ENCODE measurements at places on chromosomes 12 and 14.

DNA sequence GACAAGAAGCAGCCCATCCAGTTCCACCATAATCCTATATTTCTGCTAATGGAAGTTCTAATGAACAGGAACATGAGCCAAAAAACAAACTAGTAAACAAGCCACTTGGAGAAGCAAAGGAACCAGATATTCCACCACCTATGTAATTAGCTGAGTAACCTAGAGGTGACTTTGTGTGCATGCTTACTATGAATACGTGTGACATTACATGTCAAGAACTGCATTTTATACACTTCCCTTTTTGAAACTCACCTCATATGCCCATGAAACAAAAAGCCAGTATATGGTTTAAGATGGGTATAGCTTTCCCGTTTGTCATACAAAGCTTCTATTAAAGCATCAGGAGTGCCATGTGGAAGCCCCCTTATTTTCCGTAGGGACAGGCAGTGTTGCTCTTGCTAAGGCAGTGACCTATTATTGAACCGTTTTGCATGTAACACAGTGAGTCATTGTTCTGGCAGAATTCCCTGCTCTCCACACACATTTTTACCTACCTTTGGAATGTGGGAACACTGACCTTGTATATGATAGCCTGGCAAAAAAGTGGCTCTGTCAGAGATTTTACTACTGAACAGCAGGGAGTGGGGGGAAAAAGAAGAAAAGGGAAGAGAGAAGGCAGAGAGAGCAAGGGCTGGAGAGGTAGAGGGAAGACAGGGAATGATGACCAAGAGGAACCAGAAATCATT, 34.8 kb upstream of the FRMD6 start:
- no peak for DNase-seq

GRCh38 chr12:43126652-43127375, 425.2 kb downstream of the ADAMTS20 start:
- DNase-seq, result no peak

DNA sequence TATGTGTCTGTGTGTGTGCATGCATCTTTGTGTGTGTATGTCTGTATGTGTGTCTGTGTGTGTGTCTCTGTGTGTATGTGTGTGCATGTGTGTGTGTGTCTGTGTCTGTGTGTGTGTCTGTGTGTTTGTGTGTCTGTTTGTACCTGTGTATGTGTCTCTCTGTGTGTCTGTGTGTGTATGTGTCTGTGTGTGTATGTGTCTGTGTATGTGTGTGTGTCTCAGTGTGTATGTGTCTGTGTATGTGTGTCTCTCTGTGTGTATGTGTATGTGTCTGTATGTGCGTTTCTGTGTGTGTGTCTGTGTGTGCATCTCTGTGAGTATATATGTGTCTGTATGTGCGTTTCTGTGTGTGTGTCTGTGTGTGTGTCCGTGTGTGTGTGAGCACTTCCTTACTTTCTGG, 39.6 kb upstream of the SMOC1 start:
- DNase-seq, result no peak

GRCh38 chr12:121241156-121241970, 31.4 kb downstream of the P2RX4 start:
- no peak for DNase-seq

DNA sequence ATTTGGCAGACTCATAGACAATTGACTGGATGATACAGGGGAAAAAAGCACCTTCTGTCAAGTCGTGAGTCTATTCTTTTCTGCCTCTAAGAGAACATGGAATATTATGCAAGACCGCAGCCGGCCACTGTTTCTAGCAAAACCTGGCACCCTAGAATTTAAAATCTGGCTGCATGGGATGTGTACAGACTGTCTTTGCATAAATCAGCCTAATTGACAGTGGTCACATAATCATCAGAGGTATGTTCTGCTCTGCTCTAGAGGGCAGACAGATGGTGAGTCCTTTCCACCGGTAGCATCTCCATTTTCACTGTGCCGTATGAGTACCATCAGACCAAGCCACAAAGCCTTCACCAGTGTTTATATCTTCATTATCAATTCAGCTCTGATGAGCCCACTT, 80.6 kb downstream of the KCNK10 start:
- no peak for DNase-seq

DNA sequence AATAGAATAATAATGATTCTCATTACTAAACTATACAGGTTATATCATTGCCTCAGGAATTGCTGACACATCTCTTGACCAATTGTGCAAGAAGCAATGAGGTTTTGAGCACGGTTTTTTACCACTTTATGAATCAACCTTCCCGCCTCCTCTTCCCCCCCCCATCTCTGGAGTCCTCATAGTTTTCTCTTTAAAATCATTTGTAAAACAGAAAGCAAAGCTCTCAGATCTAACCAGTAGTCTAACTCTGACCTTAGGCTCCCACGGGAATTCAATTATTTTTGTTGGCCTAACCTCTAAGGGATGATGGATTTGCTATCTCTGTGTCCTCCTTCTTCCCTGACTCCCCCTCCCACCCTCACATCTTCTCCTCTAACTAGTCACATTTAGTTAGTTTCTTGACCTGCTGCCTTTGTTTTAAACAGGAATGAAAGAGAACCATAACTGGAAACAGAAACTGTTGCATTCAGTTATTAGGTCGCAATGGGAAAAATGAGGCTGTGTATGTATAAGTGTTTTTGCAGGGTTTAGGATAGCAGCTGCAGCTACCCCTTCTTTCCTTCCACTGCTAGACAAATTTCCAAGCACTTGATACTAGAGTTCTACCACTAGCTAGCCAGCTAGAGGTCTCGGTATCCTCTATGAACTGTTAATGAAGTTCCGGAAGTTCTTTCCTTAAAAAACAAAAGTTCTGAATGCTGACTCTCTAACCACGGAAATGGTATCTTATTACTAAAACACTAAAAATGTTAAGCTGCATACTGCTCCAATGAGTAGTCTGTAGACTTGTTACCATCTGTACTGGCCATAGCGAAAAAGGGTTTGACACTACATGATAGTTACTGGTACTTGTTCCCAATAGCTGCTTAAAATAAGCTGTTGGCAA, 65.4 kb downstream of the TAOK3 start:
- DNase-seq, result no peak

DNA sequence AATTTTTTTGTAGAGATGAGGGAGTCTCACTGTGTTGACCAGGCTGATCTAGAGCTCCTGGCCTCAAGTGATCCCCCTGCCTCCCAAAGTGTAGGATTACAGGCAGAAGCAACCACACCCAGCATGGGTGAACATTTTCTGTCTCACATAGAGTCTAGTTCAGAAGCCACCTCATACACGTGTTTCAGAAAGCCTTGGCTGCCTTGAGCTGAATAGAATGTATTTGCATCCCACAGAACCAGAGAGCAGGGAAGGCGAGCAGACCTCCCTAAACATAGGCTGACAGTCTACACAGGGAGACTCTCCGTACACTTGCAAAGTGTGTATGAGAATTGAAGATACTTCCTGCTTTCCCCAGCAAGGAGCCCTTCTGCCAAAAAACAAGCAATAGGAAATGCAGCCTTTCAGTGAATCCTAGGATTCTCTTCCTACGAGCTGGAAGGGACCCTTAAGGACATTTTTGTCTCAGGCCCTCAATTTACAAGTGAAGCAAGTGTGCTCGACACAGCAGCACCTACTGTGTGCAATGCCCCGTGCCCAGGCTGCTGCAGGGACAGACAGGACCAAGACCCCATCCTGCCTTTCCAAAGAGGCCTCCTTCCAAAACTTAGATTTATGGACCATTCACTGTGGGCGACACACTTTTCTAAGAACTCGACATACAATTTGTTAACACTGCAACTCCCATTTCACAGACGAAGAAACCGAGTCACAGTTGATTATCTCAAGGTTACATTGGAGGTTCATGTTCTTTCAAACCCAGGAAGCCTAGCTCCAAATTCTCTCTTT, 11.2 kb downstream of the NUAK1 start:
- DNase-seq, result no peak

DNA sequence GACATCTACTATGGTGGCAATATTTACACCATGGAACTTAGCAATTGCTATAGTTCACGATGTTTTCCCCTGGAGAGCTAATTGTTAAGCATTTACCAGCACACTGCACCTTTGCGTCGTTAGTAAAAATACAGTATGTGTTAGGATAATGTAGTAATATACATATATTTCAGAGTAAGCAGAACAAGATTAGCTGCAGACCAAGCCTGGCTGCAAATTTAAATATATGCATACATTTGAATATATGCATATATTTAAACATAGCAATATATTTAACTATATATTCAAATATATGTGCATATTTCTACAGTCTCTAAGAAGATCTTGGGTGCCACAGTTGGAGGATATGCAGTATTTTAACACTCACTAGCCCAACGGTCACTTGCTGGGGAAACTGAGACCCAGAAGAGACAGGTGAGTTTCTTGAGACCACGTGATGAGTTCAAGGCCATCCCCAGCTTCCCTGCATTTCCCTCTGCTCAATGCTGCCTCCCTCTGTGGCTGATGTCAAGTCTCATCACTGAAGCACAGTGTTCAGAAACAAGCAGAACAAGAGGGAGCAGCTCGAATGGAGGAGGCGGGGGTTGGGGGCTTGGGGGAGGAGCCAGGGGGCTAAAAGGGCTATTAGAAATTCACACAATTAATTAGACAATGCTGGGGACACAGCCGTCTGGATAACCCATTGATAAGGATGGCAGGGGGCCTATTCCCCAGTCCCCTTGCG, 708.0 kb downstream of the MED13L start:
- DNase-seq, result no peak

GRCh38 chr14:97456958-97457357, 659.8 kb downstream of the VRK1 start:
- DNase-seq, result peak; percentile 45

DNA sequence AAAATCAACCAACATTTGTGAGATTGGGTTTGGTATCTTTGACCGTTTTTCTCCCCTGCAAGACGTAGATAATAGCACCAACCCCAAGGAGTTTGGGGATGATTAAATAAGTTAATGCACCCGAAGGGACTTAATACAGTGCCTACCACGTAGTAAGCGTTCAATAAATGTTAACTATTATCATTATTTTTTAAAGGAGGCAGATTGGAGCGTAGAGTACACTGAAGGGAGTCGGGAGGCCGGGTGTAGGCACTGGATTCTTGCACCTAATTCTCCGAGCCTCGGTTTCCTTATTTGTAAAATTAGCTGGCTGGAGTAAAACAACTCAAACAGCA, 367 bp upstream of the FRS2 start:
- DNase-seq, result no peak

GRCh38 chr14:91573894-91574837, 64.1 kb upstream of the PPP4R3A start:
- peak; percentile 70 for DNase-seq

DNA sequence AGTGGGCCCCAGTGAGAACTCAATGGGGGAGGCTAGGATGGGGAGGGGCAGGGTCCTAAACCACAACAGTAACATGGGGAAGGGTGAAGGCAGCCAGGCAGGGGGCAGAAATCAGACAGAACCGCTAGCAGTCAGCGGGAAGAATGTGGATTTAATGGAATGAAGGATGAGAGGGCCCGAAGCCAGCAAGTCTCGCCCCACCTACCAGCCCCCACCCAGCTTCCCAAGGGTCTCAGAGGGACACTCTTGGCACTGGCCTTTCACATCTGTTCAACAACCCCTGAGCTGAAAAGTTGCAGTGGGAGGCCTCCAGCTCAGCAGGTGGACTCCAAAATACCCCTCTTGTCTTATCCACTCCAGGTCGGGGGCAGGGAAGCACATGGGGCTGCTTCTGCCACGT, 6.5 kb upstream of the SLC6A12 start:
- no peak for DNase-seq

GRCh38 chr12:2958432-2959191, 585 bp upstream of the TEAD4 start:
- DNase-seq, result no peak

- no peak for DNase-seq
Measured at GRCh38 chr12:108840605-108841332, 16.6 kb downstream of the SSH1 start.

DNA sequence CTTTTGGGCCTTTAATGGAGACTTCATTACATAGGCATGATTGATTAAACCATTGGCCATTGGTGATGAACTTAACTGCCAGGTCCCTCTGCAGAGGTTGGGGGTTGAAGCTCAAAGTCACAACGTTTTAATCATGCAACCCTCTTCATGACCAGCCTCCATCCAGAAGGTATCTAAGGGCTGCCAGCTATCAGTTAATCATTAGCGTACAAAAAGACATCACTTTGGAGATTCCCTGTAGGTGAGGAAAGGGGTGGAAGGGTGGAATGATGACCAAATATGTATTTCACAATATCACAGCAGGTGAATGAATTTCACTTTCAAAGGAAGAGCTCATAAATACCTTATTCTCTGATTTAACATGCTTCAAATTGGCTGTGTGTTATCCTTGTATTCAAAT, 92.0 kb downstream of the MIPOL1 start:
- DNase-seq, result no peak

GRCh38 chr12:109758426-109759420, 45.1 kb downstream of the FAM222A start:
- no peak for DNase-seq

DNA sequence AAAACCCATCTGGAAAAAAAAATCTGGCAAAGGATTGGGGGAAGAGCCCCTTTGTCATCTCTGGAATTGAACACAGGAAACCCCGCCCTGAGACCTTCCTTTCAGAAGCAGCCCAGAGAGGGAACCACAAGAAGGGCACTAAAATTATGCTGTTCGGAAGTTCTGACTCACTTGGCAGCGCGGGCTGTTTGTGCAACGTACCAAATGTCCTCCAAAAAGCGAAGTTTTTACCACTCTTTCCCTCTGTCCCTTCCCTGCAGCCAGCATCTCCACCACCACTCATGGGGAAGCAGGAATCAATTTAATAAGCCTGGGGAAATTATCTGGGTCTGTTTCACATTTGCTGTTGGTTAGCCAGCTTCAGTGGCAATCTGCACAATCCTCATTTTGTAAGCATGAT, 3.2 kb upstream of the SYNE3 start:
- DNase-seq, result peak; percentile 52
